Putamen (tissue), 1 donor: ENCODE measurements at places on chromosomes 5 and 9.

DNA sequence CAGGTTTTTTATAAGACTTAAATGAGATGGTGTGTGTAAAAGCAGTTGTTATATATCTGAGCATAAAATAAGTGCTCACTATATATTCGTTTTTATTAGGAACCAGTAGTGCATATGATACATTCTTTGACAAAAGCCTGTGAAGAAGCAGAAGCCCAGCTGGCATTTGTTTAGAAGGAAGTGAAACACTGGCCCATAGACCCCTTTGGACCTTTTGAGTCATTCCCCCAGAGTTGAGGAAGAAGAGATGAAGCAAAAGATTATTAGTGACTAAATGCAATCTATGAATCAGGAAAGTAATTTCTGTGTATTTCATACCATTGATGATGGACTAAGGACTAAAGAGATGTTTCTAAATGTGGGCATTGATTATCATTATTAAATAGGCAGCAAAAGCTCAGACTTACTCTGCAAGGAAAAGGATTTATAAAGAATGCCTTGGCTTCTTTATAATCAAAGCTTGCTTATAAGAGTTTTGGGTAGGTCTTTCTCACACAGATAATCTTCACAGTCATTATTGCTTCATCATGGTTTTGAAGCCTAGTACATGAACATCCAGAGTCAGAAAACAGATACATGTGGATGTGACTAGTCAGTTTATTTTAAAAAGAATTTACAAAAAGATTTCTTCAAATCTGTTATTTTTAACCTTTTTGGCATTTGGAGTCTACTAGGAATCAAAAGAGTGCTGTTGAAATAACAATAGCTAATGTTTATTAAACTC is 16.9 kb upstream of the FER start:
- DNase-seq = no peak

GRCh38 chr5:33743099-33743498 is 148.7 kb downstream of the ADAMTS12 start:
- DNase-seq = no peak

GRCh38 chr5:116363780-116364179 is 210.8 kb downstream of the SEMA6A start:
- DNase-seq = no peak

DNA sequence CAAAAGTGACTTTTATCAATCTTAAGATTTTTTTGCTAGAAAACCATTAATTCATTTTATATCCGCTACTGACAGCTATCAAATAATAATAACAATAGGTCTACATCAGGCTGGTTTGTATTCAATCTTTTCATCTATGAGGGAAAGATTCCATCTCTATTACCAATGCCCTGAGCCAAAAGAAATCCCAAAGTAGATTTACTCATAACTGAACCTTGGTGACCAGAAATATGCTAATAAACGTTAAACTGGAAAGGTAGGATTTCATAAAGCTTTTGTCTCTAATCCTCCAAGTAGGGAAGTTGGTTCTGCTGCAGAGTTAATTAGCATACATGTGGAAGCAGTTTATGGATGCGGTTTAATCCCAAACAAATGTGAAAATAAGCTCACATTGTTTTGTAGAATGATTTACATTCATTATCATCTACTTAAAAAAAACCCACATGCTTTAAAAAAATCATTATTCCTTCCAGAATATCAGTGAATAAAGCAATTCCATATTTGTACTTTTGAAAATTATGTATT is 715.5 kb downstream of the CETN3 start:
- DNase-seq = no peak

- no peak for DNase-seq
Measured at GRCh38 chr5:2000591-2000990, 117.9 kb upstream of the IRX4 start.

- DNase-seq = peak; percentile 74
Measured at GRCh38 chr5:61496446-61496845, 164.4 kb downstream of the ZSWIM6 start.

GRCh38 chr5:176491101-176491502 is 42.9 kb downstream of the FAF2 start:
- no peak for DNase-seq

DNA sequence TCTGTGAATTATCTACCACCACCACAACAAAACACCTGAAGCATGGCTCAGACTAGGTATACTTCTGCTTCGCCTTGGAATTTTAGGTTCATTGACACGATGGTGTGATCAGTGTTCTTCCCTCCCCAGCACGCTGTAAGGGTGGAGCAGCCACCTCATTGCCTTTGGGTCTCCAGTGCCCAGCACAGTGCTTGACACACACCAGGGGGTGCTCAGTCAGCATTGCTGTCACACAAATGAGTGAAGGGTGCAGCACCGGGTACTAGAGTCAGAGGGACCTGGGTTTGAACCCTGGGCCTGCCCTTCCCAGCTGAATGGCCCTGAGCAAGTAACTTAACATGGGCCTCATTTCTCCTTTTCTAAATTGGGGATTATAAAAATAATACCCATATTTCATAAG is 9.9 kb upstream of the ANGPTL2 start:
- DNase-seq = no peak

DNA sequence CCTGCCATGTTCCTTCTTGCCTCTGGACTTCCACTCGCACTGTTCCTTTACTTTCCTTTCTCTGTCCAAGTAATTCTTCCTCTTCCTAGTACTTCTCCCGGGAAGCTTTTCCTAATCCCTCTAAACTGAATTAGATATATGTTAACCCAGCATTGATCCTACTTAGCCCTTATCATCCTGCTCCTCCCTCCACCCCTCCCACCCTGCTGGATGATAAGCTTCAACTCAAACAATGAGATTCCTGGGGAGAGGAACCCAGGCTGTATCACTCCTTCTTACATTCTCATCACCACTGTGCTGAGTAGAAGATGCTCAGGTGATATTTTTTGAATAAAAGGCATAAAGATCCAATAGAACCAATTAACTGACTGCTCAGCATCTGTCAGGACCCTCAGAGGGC is 45.7 kb downstream of the CDK5RAP2 start:
- DNase-seq = no peak

GRCh38 chr5:142145106-142145900 is 36.7 kb downstream of the NDFIP1 start:
- peak; percentile 35 for DNase-seq

- DNase-seq = no peak
Measured at GRCh38 chr5:81604193-81604592, 146.7 kb downstream of the SSBP2 start.

DNA sequence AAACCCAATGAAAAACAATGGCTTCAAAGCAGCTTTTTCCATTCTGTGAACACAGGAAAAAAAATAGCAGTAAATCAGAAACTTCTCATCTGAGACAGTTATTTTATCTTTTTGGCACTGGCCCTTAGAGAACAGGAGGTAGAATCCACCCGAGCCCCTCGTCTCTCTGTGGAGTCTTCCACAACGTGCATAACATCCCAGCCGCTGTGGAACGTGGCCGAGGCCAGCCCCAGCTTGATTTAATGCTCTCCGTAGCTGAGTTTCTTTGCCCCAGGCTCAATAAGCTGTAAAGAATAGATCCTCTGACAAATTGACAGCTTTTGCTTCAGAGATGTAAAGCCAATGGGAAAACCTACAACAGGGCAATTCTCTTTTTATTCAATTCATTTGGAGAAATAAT is 107.9 kb upstream of the DAP start:
- no peak for DNase-seq

- no peak for DNase-seq
Measured at GRCh38 chr5:179798144-179798770, 4.5 kb downstream of the LTC4S start.

- no peak for DNase-seq
Measured at GRCh38 chr9:85172001-85172978, 502.8 kb downstream of the NTRK2 start.

DNA sequence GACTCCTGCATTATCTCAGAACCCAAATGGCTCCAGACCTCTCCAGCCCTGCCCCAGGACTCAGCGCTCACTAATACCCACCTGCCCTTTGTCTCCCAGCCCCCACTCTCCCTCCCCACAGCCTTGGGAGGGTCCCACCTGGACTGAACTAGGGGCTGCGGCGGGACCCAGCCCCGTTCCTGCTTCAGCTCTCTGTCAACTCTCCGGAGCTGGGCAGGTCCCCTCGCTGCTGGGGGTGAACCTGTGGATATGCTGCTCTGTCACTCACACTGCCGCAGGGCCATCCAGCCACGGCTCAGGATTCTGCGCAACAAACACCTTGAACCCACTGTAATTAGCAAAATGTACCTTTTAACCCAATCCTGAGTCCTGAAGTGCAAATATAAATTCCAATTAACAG is 36.8 kb downstream of the NDUFS6 start:
- DNase-seq = no peak

DNA sequence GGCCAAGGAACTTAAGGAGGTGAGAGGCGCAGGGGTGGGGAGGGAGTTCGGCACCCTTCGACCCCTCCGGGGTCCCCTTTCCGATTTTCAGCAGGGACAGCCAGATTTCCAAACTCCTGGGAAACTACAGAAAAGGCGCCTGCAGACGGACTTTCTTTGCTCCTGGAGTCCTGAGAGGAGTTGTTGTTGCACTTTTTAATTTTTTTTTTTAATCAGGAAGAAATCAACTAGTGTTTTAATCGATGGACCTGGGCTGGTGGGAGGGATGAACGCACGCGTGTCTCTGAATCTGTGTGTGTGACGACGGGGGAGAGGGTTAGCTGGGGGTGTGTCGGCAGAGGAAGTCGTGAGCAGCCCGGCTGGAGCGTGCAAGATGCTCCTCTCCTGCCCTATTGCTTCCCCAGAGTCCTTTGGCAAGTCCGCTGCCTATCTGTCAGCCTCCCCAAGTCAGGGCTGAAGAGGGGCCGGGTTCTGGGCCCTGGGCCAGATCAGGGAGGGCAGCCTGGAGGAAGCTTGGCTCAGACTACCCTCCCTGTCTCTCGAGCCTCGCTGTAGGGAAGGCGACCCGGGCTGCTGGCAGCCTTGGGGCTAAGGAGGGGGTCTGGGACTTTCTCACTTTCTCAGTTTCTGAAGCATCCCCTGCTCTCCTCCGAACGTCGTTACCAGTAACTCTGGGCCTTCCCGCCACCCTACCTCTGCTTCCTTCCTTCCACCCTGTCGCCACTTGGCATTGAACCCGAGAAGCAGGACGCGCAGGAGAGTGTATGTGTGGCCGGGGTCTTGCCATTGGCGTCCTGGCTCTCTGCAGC is 731 bp downstream of the PRR16 start:
- DNase-seq = peak; percentile 21

GRCh38 chr9:114981063-114981462 is 50.7 kb upstream of the TNFSF8 start:
- DNase-seq = no peak

DNA sequence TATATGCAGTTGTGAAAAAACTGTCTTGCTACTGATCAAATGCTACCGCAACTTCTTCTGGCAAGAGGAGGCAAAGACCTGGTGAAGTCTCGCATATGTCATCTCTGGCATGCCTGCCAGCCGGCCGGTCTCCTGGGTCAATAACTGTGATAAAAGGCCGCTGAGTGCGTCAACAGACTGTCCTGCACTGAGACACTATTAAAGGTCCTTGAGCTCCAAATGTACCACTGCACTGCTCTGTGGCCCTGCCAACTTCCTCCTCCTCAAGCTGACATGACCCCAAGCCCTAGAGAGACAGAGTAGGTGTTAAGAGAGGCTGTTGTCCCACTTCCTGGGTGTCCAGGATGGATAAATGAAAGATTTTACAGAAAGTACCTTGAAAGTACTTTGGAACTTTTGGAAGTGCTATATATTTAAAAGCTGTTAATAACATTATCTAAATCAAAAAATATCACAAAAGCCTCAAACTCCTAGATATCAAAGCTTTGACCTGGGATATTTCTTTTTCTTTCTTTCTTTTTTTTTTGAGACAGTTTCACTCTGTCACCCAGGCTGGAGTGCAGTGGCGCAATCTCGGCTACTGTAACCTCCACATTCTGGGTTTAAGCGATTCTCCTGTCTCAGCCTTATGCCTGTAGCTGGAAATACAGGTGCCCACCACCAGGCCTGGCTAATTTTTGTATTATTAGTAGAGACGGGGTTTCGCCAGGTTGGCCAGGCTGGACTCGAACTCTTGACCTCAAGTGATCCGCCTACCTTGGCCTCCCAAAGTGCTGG is 31.5 kb downstream of the RAPGEF1 start:
- DNase-seq = no peak

DNA sequence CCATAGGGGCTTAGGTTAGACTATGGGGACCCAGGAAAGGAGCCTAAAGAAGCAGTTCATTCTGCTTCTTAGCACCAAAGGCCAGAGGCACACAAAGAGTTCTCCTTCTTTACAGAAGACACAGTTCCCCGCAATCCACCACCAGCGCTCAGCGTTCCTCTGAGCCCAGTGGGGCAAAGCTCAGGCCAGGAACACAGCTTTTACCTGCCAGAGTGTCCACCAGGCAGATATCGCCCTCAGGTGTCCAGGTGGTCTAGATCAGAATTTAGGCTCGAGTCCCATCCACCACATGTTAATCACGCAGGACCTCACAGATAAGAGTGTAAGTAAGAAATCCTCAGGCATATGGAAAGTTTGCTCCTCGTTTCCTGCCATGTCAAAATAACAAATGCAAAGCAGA is 53.0 kb downstream of the UBE2QL1 start:
- no peak for DNase-seq

DNA sequence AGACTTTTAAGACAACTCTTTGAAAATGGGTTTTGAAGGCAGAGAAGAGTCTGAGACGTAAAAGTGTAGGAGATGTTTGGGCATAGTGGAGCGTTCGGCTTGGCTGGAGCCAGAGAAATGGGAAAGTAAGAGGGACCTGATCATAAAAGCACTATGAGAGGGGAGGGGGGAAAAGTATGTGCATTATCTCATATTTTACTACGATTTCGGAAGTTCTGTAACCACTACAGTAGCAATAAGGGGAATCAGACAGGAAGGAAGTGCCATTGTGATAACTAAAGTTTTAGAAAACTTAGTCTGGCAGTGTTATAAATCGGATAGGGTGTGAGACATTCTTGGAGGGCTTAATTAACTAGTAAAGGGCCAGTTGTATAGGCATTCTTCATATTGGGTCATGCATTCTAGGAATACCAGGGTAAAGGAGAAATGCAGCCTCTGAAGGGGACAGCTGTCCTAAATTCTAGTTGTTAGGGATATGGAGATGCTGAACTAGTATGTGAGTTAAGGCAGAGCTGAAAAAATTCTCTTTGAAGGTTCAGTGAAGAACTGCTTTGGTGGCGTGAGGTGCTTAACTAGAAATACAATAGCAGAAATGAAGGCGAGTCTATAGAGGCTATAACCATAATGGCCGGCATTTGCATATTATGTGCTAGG is 83.8 kb upstream of the FREM1 start:
- DNase-seq = no peak

GRCh38 chr5:155052532-155052931 is 39.0 kb downstream of the KIF4B start:
- no peak for DNase-seq

DNA sequence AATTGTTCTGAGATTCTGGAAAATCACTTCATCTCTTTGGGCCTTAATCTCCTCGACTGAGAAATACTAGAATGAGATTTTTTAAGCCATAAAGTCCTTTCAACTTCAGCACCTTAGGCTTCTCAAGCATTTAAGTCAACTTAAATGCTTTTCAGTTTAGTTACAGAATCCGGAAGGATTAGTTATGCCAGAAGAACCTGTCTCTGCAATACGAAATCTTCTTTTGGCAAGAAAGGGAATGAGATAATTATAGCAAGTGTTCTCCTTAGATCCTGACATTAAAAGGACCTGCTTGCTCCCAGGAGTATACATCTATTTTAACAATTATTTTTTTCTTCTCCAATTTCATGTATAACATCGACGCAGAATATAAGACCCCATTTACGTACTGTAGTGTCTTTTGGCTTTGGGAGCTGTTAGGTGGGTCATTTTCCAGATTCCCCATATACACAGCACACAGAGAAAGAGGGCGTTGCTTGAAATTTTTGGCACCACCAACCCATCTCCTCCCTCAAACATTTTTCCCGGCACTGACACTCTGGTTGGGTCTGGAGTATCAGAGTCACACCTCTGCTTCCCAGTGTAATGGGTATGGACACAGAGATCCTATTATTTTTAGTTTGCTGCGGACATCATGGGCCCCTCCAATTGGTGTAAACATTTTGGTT is 43.6 kb upstream of the CLINT1 start:
- DNase-seq = no peak
